Stimulated activated CD8-positive, alpha-beta memory T cell treated with anti-CD3 and anti-CD28 coated beads, Interleukin-2, amount 100 ng/mL, for 1 hour (primary cell): ENCODE measurements at places on chromosomes 7 and 10.

GRCh38 chr7:90771281-90771680, 175.2 kb downstream of the CDK14 start:
- DNase-seq: no peak

DNA sequence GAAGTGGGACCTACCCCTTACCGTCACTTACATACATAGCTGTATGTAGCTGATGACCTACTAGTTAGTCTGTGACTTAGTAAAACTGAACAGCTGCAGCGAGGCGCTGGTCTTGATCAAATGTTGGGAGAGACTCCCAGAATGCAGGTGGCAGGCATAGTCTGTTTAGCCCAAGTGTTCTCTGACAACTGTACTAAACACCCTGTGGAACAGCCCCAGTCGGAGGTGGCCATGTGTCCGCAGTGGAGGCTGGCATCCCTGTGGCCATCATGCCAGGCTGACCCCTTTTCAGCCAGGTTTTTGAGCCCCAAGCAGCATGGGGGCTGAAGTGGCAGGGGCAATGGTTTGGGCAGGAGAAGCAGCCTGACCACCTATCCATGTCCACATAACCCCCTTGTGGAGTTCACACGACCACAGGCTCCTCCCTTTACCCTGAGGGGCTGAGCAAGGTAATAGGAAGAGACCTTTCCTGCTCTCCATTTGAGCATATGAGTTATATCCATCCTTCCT, 7.2 kb downstream of the ADCY1 start:
- DNase-seq: no peak

DNA sequence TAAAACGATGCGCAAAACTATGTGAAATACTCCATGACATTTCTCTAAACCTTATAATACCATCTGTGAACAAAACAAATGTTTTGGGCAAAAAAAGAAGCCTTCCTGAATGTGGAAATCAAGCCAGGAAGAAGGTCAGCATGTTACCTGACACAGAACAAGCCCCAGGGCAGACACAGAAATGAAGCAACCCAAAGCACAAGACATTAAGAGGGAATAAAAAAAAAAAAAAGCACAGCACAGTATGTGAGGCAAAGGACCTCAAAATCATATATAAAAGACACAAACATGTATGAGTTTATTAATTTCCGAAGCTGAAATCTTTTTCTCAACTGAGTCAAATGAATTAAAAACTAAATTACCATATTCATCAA, 161.8 kb downstream of the SKIDA1 start:
- DNase-seq: no peak

DNA sequence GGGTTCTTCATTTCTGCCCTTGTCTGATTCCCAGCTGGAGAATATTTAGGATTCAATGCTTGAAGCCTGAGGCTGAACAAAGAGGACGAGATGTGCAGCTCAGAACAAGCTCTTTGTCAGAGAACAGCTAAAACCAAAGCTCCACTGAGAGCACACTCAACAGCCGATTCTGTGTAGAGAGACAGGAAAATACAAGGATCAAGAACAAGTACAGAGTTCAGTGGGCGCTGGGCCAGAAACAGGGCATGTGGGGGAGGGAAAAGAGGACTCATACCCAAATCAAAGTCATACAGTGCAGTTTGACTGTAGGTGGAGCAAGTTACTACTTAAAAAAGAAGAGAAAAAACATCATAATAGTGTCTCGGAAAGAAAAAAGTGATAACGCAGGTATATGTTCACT, at the start of gene AGMO:
Gene AGMO (minus strand): TSS at position 181 of the 400 bp plus-strand sequence.
- DNase-seq: no peak

DNA sequence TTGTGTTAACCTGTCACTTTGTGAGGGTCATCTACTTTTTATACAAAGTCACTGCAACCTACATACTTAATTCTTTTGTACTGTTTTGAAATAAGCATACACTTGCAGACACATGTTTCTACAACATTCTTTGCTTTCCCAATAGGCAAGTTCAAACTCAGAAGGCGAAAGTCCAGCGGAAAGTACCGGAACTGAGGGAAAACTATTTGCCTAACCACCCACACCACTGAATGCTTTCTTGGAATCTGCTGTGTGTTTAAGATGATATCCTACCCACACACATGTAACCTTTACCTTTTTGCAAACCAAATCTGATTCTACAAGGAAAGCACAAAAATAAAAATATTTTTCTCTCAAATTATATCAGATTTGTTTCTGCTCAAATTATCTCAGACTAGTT, 139.4 kb upstream of the AGR3 start:
- no peak for DNase-seq

DNA sequence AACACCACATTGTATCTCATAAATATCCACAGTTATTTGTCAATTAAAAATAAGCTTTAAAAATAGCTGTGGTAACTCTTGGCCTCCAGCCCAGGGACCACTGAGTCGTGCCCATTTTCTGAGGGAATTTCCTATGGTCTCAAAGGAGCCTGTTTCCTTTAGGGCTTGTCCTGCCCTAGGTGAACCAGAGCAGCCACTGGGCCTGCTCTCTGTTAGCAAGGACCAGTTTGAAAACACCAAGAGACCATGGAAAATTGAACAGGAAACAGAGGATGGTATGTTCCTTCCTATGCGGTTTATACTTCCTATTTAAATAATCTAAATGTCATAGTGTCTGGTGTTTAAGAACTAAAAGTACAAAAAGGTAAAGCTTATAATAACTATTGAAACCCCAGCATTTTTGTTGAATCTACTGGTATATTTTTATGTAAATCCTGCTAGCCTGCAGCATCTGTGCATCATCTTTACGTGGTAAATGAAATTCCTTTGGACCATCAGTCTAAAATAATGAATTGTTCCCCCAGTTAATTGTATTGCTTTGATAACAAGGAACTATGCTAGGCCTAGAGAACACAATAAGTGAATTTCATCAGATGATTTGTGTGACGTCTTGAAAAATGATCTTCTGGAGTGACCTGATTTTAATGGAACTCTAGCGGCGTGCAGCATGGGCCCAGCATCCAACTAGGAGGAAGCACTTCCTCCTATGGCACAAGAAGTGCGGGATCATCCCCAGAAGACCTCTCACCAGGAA, 333.7 kb downstream of the GFRA1 start:
- DNase-seq: no peak

- no peak for DNase-seq
Observed at GRCh38 chr7:29971566-29972314, 17.9 kb downstream of the SCRN1 start.

DNA sequence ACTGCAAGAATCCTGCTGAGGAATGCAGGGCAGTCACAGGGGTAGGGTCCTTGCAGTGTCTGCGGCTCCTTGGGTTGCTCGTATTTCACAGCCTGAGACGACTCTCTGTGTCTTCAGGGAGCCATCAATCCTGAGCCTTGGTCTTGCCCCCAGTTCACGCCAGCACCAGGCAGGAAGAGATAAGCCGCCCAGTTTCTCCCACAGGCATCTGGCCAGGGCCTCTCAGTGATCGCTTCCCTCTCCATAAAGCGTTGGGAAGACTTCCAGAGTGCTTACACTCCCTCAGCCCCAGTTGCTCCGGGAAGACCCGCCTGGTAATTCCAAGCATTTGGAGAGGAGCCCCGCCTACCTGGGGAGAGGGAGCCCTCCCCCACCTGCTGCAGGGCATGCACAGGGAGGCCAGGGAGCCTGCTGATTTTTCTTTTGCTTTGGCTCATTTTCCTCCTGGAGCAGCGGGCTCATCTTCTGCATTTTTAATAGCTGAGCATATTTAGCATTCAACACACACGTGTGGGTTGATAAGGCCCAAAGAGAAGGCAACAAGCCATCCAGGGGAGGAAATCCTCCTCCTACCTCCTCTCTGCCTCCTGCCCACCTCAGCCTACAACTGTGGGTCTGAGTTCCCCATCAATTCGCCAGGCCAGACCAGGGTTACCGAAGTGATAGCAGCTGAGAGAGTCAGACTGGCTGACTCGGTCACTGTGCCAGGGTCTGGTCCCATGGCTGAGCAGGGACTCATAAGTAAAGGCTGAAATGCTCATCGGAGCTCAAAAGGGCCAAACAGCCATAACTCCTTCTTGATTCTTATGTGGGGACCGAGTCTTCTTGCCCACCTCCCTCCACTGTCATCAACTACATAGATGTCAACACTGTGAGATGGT, 74.4 kb upstream of the EFCAB10 start:
- no peak for DNase-seq

DNA sequence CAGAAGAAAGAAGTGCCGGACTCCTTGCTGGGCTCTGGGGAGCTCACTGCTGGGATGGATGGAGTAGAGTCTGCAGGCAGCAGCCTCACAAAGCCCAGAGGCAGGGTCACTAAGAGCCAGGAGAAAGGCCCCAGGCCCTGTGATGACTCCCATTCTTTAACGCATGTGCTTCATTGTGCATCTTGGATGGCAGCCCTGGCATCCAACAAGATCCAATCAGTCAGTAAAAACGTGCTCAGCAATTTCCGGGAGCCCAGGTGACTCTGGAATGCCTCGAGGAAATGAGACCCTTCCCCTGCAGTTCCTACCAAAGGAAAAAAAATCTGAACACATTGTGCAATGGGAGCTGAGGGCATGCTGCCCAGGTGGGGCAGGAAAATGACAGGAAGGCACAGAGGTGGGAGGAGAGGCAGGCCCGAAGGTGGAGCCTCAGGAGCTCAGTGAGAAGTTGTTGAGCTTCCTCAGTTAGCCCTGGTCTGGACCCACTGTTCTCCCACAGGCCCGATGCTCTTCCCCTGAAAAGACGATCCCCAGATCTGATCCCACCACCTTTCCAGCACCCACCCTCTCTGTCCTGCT, 60.7 kb upstream of the TMEM72 start:
- DNase-seq: no peak

DNA sequence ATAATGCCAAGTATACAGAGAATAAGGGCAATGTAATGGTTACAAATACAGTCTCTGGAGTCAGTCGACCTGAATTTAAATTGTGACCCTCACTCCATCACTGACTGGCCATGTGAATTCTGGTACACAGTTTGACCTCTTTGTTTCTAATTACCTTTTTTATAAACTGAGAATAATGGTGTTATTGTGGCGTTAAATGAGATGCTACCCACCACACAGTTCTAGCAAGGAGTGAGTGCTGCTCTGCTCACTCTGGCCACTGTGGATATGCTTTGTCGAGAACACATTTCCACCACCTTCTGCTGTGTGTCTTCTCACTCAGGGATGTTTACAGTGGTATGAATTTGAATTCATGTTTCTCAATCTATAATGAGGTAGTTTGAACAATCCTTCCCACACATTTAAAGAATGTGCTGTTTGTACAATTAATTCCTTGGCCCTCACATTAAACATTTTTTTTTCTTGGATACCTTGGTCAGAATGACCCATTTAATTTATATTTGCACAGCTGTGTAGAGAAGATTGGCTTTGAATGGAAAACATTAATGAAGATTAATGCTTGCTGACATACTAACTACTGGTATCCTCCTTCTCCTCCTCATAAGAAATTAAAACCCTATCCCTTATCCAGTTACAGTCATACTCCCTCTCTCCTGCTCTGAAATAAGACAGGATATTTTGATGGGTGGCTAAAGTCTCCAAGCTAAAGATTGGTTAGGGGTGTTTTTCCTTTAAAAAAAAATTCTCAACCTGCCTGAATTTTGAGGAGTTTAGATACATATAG, 42.4 kb downstream of the PLCE1 start:
- no peak for DNase-seq

DNA sequence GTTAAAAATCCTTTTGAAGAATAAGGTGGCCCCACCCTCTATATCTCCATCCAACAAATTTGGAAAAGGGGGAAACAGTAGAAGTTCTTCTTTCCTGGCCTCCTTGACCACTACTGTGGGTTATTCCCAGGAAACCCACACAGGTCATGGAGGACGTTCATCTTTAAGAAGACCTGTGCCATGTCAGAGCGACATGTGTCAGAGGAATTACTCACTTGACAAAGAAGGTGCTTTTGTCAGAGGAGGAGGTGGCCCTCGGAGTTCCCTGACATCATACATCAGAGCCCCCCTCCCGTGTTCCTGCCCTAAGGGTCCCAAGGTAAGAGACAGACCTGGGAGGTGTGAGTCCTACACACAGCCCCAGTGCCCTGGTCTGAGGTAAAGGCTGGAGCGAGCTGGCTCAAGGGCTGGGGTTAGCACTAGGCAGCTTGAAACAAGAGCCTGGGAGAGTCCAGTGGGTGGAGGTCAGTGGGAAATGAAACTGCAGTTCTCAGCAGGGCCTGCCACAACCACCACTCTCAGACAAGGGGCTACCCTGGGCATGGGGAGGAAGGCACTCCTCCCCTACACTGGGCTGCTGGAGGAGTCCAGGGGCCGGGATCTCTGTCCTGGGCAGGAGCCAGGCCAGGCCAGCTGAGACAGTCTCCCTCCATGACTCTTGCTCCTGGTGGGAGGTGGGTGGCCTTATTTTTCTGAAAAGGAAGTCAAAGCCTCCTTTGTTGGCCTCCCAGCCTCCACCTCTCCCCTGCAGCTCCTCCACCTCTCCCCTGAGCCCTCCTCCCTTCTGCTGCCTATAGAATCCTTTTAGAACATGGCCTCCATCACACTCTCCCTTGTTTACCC, 21.8 kb upstream of the ZMIZ1 start:
- DNase-seq: no peak

- DNase-seq: no peak
Observed at GRCh38 chr7:27175626-27176523, 1.8 kb upstream of the HOXA10 start.

DNA sequence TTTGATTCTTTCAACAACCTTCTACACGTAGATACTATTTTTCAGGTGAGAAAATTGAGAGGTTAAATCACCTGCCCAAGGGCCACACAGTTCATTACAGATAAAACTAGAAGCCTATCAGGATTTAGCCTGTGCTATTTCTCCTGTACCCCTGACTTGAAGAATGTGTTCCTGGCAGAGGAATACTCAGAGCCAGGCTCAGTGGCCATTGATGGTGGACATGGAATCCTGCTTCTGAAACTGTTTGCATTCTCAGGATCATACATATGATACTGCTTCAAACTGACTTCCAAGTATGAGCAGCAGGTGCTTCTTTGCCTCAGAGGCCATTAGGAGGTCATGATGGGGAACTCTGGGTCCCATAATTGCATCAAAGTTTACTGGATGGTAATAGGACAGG, 348.6 kb downstream of the ADRA2A start:
- DNase-seq: no peak

DNA sequence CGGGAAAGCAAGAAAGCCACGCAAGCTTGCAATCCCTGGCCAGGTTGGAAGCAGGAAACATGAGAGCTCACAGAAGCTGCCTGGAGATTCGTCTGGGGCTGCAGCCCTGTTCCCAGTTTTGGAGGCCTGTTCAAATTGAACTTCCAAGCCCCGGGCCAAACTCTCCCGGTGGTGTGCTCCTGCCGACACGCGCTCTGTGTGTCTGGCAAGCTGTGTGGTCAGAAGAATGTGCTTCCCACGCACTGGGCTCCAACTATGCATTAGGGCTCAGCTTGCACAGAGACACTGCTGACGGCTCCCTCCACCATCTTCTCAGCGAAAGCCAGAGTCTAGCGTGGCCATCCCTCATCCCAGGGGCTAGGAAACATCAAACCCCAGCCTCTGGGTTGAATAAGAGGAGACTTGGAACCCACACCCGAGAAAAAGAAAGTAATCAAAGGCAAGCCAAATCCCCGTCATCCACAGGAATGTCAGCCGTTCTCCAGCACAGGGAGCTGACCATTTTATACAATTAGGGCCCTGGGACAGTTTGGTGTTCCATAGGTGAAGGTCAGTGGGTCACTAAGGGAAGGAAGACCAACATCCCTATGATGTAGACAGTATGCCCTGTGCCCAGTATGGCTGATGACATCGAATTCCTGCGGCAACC, 107.2 kb downstream of the FGFR2 start:
- DNase-seq: no peak

- no peak for DNase-seq
Observed at GRCh38 chr10:51291961-51292360, 217.7 kb downstream of the PRKG1 start.

- DNase-seq: no peak
Observed at GRCh38 chr7:48251766-48252165, 80.5 kb downstream of the ABCA13 start.

GRCh38 chr10:81995254-81995653, 120.3 kb downstream of the NRG3 start:
- DNase-seq: no peak
